ENCODE measurements at places on chromosomes 6 and 20. TPM values are rescaled to one million over a fixed set of nuclear protein-coding genes. Genes with fewer than 3 reads are reported as not detected.

PSORS1C1 gene
- total RNA-seq, result 1.1 TPM

CCN2 gene
- 73.5 TPM for total RNA-seq

LAMA2 gene
- 105 TPM for total RNA-seq

FUT9 gene
- total RNA-seq, result 0.14 TPM

PCIF1 gene
- total RNA-seq, result 48.1 TPM

HLA-DOB gene
- 1.3 TPM for total RNA-seq

- H3K36me3 ChIP-seq, result no peaks in the 10 kb centered on the region
- DNase-seq, result peak; percentile 85
- H3K27ac ChIP-seq, result no peak overlapping the region
- H3K4me1 ChIP-seq, result no peaks in the 10 kb centered on the region
- no peaks in the 10 kb centered on the region for H3K27me3 ChIP-seq
Measured at GRCh38 chr6:142474531-142475289, 172.9 kb downstream of the ADGRG6 start.

DNA sequence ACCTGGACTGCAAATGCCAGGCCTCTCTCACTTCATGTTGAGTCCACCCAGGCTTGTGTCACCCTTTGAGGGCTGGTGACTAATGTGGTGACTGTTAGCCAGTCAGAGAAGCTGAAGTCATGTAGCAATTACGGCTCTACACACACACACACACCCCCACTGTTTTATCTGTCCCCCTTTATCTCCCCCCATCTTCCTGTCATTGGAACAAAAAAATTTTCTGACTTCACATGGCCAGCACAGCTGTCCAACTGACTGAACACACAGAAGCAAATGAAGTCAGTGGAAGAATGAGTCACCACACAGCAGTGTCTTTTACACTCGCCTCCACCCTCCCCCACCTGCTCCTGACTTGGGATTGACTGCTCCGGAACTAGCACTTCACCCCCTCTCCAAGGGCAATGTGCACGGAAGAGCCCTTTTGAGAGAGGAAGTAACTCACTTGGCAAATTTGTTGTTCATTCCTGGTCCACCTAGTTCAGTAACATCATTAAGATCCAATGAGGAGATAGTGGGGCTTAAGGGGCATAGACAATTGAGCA lies 198.0 kb downstream of the RNF144B start:
- H3K27ac ChIP-seq, result no peak overlapping the region
- H3K4me3 ChIP-seq, result no peak overlapping the region
- H3K27me3 ChIP-seq, result no peaks in the 10 kb centered on the region
- DNase-seq, result no peak

DNA sequence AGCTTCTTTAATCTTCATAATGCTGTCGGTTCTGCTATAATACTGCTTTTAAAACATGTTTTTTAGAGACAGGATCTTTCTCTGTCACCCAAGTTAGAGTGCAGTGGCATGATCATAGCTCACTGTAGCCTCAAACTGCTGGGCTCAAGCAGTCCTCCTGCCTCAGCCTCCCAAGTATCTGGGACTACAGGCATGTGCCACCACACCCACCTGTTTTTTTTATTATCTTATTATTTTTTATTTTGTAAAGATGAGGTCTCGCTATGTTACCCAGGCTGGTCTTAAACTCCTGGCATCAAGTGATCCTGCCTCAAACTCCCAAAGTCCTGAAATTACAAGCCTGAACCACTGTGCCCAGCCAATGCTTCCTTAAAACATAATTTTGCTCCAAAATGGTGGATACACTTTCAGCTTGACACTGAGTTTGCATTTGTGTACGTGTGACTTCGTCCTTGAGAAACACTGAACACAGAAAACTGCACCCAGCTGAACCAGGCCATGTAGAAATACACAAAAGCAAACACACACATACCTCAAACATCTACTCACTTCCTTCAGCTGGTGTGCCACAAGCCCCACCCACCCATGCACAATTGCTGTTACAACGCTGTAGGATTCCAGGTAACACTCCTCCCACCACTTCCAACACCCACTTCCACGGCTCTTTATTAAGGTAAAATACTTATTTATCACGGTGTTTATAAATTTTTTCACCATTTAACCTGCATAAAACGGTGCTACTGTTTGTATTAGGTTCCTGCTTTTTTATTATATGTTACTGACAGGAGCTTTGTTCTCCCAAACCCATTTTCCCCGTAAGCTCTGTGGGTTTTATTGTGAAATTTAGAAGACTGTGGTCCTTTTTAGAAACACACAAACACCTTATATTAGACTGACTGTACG lies 109.1 kb downstream of the TSHZ2 start:
- H3K4me3 ChIP-seq, result no peak overlapping the region
- no peaks in the 10 kb centered on the region for H3K36me3 ChIP-seq

DNA sequence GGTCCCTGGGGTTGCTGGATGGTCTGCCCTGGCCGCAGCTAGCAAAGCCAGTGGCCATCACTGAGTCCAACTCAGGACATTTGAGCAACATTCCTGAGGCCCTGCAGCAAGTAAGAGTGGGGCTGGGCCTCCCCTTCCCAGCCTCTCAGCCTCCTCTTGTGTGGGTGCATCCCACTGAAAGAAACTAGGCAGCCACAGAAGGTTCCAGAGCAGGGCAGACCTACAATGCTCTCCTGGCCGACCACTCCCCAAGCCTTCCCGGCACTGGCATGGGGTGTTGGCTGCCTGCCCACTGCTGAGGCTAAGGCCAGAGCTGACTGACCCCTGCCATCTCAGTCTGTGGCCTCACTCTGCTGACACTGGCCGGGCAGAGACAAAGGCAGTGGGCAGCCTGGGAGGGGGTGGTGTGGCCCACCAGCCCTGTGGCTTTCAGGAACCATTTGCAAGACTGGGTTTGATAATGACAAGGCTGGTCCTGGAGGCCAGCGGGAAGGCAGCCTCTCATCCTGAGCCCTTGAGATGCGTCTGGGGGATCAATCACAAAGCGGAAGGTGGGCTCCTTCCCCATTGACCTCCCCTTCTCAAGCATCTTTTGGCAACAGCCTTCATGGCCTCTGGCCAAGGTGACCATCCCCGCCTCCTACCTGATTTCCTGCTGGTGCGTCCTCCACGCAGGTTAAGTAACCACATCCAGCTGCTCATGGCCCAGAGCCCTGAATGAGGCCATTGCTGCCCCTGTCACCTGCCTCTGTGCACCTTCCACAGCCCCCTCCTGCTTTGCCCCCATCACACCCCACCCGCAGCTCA lies 9.6 kb downstream of the DLGAP4 start:
- H3K4me1 ChIP-seq, result no peaks in the 10 kb centered on the region
- H3K27ac ChIP-seq, result no peak overlapping the region
- H3K4me3 ChIP-seq, result no peak overlapping the region
- peaks cover 9% of the 10 kb centered on the region for H3K27me3 ChIP-seq
- no peak for DNase-seq

DNA sequence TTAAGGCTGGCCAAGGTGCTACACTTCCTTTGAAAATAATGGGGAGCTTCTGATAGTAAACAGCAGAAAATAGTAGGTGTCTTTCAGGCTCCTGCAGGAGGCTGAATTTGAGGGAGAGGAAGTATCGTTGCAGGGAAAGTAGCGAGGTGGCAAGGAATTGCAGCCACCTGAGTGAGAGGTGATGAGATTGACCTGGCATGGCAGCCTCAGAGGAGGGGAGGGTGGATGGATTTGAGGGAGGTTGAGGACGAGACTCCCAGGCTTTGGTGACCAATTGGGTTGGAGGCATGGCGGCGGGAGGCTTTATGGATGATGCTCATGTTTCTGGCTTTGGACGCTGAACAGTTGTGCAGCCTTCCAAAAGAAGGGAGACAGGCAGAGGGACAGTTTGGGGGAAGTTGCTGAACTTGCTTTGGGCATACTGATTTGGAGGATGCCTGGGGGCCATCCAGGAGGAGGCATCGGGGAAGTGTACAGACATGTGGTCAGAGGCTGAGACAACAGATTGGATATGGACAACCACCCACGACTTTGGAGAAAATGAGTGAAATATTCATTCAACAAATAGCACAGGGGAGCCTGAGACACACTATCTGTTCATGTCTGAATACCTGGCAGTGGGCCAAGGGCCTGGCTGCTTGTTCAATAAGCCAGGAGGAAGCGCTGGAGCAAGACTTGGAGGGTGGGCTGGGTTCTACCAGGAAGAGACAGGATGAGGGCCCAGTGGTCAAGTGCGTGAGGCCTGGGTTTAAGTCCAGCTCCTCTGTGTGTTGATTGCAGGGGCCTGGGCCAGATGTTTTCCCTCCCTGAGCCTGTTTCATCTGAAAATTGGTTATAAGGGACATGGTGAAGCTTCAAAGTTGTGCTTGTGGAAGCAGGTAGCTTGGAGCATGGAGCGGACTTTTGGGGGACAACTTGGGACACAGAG lies 113.2 kb downstream of the CEBPB start:
- H3K4me3 ChIP-seq, result no peak overlapping the region
- peaks cover 35% of the 10 kb centered on the region for H3K4me1 ChIP-seq
- DNase-seq, result peak; percentile 94
- no peaks in the 10 kb centered on the region for H3K27me3 ChIP-seq
- H3K36me3 ChIP-seq, result no peaks in the 10 kb centered on the region
- H3K27ac ChIP-seq, result peak overlapping the region; percentile 83

DNA sequence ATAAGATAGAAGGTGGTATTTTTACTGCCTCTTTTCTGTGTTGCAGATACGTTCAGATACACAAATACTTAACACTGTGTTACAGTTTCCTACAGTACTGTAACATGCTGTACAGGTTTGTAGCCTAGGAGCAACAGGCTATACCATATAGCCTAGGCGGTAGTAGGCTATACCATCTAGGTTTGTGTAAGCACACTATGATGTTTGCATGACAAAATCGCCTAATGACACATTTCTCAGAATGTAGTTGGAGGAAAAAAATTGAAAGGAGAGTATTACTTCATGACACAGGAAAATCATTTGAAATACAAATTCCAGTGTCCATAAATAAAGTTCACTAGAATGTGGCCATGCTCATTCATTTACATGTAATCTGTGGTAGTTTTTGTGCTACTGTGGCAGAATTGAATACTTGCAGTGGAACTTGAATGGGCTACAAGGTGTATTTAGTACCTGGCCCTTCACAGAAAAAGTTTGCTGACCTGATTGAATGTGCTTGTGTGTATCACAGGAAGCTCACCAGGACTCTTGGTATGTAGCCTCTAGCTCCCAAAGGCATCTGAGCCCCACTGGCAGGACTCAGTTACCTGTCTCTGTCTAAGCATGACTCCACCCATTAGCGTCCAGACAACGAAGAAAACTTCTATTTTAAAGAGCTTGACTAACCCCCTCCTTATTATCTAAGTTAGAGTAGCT lies 18.8 kb downstream of the TOP1 start:
- H3K36me3 ChIP-seq, result no peaks in the 10 kb centered on the region
- no peak overlapping the region for H3K4me3 ChIP-seq
- no peak for DNase-seq

GRCh38 chr6:125236536-125237327 lies 65.0 kb downstream of the HDDC2 start:
- H3K27ac ChIP-seq, result no peak overlapping the region
- no peaks in the 10 kb centered on the region for H3K27me3 ChIP-seq
- H3K36me3 ChIP-seq, result no peaks in the 10 kb centered on the region

GRCh38 chr6:169654598-169655391 lies 47.0 kb downstream of the WDR27 start:
- H3K27me3 ChIP-seq, result no peaks in the 10 kb centered on the region
- H3K36me3 ChIP-seq, result peaks cover 3% of the 10 kb centered on the region
- no peak overlapping the region for H3K27ac ChIP-seq
- no peaks in the 10 kb centered on the region for H3K4me1 ChIP-seq
- H3K4me3 ChIP-seq, result peak overlapping the region; percentile 9

GRCh38 chr20:6704132-6704861 lies 63.2 kb upstream of the BMP2 start:
- peak overlapping the region; percentile 87 for H3K27ac ChIP-seq
- H3K4me3 ChIP-seq, result no peak overlapping the region
- no peaks in the 10 kb centered on the region for H3K36me3 ChIP-seq
- peak; percentile 39 for DNase-seq
- H3K27me3 ChIP-seq, result no peaks in the 10 kb centered on the region

GRCh38 chr6:117008618-117009017 lies 131.6 kb downstream of the RFX6 start:
- H3K27ac ChIP-seq, result no peak overlapping the region
- DNase-seq, result no peak
- no peaks in the 10 kb centered on the region for H3K27me3 ChIP-seq

DNA sequence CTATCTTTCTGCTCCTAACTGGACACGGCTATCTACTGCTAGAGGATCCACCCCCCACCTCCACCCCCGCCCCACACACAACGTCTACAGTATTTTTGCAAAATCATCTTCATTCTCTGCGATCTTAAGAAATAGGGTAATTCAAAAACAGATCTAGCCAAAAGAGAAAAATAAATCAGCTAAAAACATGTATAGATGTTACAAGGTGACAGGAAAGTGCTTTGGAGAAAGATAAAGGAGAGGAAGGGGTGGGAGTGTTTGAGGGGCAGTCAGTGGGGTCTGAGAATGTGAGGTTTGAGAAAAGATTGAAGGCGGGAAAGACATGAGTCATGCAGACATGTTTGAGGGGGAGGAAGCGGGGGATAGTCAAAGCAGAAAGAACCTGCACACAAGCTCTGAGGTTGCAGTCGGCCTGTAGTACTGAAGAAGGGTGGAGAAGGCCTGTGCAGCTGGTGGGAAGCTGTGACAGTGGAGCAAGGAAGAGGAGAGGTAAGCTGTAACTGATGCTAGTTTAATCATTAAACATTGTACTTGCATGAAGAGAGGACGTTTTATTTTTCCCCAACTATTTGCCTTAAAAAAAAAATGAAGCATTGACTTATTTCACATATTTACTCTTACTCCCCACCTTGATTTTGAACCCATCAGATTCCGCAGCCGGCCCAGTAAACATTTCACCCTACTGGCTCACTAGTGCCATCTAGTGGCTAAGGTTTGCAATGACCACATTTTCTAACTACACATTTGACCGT lies 332.6 kb downstream of the ADGRB3 start:
- H3K27ac ChIP-seq, result no peak overlapping the region
- no peaks in the 10 kb centered on the region for H3K27me3 ChIP-seq
- H3K4me3 ChIP-seq, result no peak overlapping the region
- no peaks in the 10 kb centered on the region for H3K36me3 ChIP-seq

DNA sequence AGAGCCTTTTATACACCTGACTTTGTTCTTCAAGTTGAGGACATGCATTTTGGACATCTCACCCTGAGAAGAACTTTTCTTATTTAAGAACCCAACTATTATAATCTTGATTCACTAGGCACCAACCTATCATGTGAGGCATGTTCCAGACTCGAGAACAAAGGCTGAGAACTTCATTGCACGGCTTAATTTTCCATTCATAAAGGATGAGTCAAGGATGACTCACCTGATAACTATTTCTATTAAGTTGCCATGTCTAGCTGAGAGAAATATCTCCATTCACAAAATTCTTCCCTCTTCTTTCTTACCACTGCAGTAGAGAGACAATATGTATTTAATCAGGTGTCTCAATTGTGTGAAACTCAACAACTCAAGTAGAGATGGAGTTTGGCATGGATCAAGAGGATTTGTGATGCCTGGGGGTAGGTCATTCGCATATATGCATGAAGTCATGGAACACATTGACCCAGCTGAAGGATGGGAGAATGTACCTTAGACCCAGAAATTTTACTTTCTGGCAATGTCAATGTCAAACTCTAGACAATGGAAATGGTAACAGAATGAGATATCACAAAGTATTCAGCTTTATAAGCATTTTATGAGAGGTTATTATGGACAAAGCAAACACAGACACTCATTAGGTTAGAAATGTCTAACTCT lies 208.7 kb upstream of the PRND start:
- H3K4me1 ChIP-seq, result no peaks in the 10 kb centered on the region
- H3K27ac ChIP-seq, result no peak overlapping the region
- DNase-seq, result no peak
- H3K36me3 ChIP-seq, result no peaks in the 10 kb centered on the region
- H3K4me3 ChIP-seq, result no peak overlapping the region

Data from lung (tissue), 17 donors.